Fibroblast of pulmonary artery (primary cell): ENCODE measurements at places on chromosomes 3 and 15.

DNA sequence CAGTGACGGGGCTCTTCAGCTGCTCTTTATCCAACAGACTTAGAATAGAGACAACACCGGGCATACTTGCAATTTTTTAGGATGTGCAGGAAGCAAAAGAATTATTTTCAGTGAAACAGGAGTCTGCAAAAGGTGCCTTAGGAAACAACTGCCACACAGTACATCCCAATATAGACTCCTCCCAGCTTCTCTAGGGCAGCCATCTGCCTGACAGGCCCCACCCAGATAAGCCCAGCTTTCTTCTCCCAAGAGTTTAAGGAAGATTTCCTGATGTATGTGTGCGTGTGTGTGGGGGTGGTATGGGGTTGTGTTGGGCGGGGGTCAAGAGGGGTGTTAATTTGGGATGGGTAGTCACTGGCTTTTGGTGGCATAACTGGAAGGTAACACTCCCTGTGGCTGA lies 21.5 kb downstream of the MAP2K1 start:
- DNase-seq, result no peak

- DNase-seq, result peak; percentile 22
These were observed 167.3 kb upstream of the THBS1 start for GRCh38 chr15:39413558-39413957.

DNA sequence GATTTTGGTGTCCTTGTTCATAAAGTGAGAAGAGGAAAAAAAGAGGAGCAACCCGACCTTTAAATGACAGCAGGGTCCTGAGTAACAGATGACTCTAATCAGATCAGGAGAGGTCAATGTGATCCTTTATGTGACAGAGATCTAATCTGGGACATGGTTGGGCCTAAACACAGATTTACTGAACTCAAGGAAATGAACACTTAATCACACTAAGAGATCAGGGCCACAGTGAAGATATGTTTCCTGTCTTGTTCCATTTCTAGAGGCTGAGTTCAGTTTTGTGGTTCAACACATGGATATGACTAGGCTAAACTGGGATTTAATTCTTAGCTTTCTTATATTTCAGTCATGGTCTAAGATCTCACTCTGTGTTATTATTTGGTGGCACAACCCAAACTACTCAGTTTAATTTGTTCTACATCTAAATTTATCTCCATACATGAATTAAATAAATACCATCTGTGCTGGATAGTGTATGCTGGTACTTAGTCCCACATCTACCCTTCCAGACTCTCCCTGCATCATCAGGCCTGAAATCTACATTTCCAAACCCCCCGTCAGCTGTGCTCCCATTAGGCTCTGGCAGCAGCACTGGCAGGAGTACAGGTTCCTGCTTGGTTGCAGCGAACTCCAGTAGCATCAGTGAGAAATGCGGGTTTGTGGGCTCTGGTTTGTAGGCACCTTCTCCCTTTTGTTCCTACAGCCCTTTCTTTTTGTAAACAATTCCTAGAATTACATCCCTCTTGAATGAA lies 22.6 kb downstream of the SFMBT1 start:
- DNase-seq, result no peak

DNA sequence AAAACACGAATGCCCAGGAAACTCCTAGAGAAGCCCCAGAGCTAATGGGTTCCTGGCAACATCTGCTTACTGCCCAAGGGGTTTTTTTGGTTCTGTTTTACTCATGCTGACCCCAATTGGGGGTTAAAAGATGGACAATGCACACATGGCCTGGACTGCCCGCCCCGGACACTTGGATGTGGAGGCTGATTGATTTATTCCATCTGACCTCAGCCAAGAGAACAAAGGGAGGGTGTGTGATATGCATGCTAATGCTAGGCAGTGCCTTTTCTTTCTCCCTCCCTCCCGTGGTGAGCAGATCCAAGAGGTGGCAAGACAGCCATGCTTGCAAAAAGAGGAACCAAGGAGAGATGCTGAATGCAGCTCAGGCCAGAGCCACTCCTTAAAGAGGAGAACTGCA lies 3.3 kb upstream of the LRTM1 start:
- no peak for DNase-seq

GRCh38 chr15:68553994-68554720 lies 24.6 kb upstream of the CORO2B start:
- DNase-seq, result peak; percentile 73

DNA sequence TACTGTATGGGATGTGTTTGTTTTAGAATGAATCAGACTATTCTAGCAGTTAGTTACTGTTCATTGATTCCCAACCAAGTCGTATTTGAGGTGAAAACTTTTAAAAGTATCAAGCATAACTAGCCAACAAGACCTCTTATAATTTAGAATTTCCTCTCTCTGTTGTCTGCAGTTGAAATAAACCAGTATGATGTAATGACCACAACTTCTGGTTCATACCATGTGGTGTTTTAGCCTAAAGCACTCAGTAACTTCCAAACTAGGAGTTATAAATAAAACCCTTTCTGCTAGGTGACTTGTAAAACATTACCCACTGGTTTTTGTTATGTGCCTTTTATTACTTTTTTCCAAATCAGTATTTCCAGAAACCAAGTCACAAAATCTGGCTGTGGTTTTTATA lies 19.8 kb upstream of the P2RY12 start:
- peak; percentile 21 for DNase-seq

- no peak for DNase-seq
These were observed 175.9 kb downstream of the RPLP1 start for GRCh38 chr15:69628256-69629093.

DNA sequence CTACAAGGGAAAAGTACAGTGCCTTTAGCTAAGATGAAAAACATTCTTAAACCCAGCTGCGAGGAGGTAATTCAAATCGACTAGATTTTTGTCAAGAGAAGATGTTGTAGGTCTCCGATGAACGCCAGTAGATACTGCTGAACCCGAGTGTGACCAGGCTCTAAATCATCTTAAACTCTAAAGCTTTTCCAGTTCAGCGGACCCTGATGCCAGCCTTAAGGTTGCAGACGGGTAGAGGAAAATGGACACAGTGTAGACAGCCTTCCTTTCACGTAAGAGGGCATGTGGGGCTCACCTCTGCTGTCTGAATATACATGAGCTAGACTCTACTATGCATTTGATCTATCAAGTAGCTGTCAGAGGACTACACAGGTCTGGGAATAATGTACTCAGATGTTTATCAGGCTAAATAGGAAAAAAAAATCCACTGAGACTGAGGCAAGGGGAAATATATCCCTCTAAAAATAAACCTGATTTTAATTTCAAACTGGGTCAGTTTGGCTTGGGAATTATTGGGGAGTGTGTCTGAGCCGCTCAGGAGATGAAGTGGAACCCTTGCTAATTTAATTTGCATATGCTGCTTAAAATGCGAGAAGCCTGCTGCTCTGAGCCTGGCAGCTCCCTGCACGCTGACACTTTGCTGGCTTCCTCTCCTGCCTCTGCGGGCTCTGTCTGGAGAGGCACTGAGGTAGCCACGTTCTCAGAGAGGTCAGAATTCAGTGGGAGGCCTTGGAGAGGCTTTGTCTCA lies 151.9 kb downstream of the CADPS start:
- DNase-seq, result no peak

GRCh38 chr15:63037976-63038720 lies 4.4 kb upstream of the TPM1 start:
- DNase-seq, result no peak

- DNase-seq, result no peak
These were observed 27.0 kb downstream of the PCOLCE2 start for GRCh38 chr3:142861926-142862325.

DNA sequence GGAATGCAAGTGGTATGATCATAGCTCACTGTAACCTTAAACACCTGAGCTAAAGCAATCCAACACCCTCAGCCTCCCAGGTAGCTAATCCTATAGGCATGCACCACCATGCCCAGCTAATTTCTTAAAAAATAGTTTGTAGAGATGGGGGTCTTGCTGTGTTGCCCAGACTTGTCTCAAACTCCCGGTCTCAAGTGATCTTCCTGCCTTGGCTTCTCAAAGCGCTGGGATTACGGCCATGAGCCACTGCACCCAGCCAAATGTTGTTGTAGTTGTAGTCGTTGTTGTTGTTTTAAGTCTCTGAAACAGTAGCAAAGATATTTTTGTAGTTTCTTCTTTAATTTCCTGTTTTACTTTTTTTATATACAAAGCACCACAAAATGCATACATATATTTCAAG lies 616.6 kb downstream of the NAALADL2 start:
- no peak for DNase-seq

DNA sequence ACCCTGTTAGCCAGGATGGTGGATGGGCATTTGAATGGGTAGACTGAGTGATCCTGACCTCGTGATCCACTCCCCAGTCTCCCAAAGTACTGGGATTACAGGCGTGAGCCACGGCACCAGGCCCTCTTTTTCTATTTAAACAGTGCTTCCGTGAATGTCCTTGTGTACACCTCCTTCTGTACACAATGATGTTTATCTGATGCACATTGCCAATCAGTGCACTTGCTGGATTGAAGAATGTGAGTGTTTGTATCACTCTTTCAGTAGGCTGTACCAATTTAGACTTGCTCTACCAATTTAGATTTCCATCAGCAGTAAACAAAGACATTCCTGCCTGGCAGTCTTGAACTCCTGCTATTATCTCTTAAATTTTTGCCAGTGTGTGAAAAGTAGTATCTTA lies 8.9 kb upstream of the ZNF619 start:
- DNase-seq, result no peak

- DNase-seq, result no peak
These were observed 20.2 kb downstream of the CCR1 start for GRCh38 chr3:46187876-46188275.

GRCh38 chr3:106305882-106306435 lies 437.1 kb upstream of the CBLB start:
- no peak for DNase-seq

DNA sequence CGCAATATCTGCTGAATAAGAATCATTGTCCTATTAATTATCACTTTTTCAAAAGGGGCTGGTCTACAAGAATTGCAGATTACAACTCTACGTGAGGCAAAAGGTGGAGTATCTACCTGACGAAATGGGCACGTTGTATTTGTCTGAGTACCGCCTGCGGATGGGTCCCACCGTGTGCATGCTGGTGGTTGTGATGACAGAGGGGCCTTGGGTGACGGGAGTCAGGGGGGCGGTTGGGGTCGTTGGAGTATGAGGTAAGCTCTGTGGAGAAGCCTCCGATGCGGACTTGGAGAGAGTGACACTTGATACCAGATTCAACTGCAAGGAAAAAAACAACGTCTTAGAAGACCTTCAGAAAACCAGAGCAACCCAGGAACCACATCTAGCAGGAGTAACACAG lies 605.8 kb downstream of the FOXP1 start:
- DNase-seq, result no peak

GRCh38 chr3:71515636-71516365 lies 67.7 kb downstream of the FOXP1 start:
- DNase-seq, result no peak

GRCh38 chr3:12222775-12223485 lies 64.2 kb upstream of the TIMP4 start:
- DNase-seq, result peak; percentile 75

GRCh38 chr3:107024551-107025026 lies 352.6 kb upstream of the CCDC54 start:
- no peak for DNase-seq

- peak; percentile 85 for DNase-seq
These were observed 12.9 kb downstream of the OPA1 start for GRCh38 chr3:193605876-193606275.

DNA sequence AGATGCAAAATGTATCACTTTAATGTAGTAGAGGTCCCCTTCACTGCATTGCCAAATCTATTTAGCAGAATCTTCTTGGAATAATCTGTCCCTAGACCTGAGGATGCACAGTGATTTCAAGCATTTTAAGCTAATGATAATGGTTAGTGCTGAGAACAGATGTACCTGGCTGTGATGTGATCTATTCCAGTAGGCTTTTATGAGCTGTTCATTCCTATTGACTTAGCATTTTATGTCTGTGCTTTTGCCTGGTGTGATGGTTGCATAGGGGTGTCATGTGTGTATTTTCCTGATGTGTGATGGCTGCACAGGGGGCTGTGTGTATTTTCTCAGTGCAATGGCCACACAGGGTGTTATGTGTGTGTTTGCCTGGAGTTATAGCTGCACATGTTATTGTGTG lies 272.9 kb downstream of the TIGIT start:
- no peak for DNase-seq

DNA sequence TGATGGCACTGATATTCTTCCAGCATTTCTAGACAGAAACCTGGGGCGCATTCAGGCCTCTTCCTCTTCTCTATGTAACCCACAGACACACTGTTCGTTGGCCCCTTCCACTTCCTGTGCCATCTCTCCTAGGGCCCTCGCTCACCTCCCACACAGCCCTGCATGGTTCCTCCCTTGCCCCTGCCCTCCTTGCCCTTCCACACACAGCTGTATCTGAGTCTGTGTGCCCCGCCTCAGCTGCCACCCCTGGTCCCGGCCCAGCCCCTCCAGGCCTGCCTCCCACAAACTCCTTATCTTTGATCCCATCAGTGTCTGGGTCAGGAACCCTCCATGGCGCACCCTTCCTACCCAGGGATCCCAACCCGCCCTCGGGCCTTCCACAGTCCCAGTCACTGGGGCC lies 37.9 kb downstream of the RAB6B start:
- DNase-seq, result no peak

- peak; percentile 79 for DNase-seq
These were observed 14.6 kb upstream of the MME start for GRCh38 chr3:155065537-155065936.

GRCh38 chr3:137612291-137612690 lies 151.8 kb upstream of the SOX14 start:
- no peak for DNase-seq

DNA sequence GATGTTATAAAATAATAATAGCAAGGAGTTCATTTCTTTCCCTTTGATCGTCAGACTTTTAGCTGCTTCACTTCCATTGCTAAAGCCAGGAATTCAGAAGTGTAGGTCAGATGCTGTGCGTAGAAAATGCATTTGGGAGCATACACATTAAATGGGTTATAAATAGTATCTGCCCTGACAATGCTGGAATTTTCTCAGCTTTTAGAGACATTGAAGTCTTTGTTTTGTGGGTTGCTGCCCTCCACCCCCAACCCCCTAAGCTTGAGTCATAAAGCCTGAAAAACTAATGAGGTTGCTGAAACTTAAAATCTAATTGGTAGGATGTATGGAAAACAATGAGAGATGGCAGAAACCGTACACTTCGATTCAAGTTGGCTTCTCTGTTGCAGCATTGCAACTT lies 81.9 kb downstream of the MITF start:
- no peak for DNase-seq

DNA sequence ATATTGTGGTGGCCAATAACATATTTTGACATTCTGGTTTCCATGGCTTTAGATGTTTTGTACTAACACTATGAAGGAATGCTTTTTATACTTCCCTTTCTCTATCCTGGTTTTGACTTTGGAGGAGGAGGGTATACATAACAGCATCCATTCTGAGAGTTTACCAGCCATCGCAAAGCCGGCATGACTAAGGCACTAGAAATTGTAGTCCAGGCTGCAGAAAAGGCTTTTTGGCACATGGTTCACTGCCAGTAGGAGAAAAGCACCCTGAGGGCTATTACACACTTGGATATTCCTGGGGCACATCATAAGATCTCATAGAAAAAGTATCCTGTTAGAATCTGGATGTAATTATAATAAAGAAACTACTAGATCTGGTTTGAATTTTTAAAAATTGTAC lies 101.8 kb downstream of the STT3B start:
- DNase-seq, result peak; percentile 4

GRCh38 chr3:55765906-55766701 lies 279.0 kb upstream of the WNT5A start:
- DNase-seq, result no peak

GRCh38 chr3:123834631-123835030 lies 49.5 kb downstream of the MYLK start:
- peak; percentile 64 for DNase-seq
